ENCODE measurements at places on chromosomes 11 and 22.

DNA sequence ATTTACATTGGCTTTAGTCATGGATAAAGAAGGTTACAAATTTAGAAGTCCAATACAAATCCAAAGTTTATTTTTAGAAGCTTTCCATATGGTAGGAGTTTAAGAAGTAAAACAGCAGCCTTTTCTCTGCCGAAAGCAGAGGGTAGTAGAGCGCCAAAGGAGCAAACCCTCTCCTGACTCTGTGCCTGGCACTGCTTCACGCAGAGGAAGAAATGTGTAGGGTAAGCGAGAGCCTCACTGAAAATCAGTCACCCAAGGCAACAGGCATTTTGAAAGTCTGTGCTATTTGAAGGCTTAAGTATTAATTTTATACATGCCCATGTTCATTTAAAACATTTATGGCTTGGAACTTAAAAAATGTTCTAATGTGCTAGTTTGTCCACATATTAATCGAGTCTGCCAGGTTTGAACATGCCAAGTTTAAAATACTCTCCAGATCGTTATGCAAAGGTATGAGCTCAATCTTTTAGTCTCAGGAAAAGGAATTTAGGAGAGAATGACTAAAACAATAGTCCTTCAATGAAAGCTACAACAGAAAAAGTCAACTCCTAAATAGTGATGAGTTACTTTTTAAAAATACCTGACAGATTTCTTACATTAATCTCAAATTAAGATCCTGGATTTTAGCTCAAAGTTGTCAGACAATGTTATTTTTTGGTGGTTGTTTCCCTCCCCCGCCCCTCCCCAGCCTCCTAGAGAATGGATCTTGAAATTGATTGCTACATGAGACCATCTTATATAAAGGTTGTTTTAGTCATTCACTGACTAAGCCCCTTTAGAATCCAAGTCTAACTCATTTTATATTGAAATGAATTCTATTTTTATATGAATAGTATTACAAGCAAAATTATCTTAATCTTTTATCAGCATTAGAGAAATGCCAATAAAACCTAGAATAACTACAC, 38.7 kb downstream of the MRTFA start:
- DNase-seq, result no peak

- no peak for DNase-seq
Observed at GRCh38 chr11:11769782-11770181, 72.0 kb upstream of the USP47 start.

- no peak for DNase-seq
Observed at GRCh38 chr11:15697437-15698236, 582.9 kb downstream of the INSC start.

DNA sequence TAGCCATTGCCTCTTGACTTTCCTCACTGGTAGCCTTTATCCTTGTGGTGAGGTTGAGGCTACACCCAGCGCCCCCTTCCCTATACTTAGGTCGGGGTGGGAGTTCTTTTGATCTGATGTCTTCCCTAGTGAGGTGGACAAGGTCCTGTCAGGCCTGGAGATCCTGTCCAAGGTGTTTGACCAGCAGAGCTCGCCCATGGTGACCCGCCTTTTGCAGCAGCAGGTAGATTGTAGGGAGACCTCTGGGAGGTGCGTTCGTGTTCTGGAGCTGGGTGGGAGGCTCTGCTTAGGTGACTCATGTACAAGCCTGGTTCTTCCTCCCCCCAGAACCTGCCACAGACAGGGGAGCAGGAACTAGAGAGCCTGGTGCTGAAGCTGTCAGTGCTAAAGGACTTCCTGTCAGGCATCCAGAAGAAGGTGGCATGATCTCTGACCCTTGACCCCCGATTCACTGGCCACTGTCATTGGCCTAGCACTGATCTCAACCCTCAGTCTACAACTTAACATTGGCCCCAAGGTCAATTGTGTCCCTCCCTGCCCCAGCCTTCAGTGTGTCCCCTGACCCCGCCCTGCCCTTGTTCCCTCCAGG, 4.9 kb downstream of the INPPL1 start:
- DNase-seq, result no peak

DNA sequence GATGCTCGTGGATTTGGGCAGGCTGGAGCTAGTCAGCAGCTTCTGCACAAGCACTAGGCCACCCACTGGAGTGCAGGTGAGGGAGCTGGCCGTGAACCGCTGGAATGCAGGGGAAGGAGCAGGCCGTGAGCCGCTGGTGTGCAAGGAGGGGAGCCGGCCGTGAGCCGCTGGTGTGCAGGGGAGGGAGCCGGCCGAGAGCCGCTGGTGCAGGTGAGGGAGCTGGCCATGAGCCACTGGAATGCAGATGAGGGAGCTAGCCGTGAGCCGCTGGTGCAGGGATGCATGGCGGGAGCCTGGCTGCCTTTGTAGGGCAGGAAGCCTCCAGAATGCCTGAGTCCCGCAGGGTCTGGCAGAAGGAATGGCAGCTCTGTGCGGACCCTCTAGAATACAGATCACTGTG, 4220.0 kb upstream of the OR11H1 start:
- no peak for DNase-seq

DNA sequence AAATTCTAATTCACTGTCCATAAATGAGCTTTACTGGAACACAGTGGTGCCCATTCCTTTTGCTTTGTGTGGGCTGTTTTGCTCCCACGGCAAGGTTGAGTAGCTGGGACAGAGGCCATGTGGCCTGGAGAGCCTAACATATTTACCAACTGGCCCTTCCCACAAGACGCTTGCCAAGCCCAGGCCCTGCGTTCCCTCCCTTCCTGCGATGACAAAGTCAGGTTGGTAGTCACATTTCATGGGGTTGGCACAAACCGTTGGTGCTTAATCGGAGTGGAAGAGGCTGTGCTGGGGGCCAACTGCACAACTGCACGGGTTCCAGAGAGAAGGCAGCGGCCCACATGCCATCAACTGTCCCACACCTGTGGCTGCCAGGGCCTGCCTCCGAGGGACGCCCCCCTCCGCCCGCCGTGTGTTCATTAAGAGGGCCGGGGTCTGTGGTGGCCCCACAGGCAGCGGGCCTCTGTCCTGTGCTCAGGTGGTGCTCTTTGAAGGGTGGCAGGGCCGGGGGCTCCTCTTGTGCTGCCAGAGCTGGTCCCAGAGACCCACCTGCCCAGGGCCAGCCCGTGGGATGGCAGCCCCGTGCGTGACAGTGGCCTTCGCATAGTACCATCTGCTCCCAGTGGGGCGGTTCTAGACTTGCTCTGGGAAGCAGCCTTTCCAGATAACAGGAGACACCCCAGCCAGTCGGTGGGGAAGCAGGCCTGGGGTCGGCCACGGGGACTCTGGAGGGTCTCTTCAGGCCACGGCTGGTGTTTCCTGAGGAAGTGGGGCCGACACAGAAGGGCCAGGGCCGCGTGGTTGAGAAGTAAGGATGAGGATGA, 81.5 kb upstream of the CLDN5 start:
- DNase-seq, result no peak

- DNase-seq, result no peak
Observed at GRCh38 chr11:134019500-134019899, 49.4 kb upstream of the JAM3 start.

- DNase-seq, result no peak
Observed at GRCh38 chr11:9396752-9397151, 12.3 kb downstream of the IPO7 start.

DNA sequence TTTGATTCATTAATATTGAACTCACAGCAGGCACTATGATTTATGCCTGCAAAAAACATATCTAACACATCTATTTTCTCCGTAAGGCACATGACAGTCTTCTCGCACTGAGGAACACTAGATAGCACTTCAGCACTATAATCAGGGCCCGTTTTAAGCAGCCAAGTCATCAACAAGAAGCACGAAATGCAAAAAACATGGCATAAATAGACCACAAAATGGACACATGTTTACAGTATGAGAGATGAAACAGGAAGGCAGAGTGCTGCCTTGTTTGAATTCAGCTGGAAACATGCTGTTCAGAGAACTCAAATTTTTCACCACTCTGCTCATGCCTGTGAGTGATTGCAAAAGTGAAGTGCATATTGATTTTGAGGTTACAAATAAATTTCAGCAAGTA, 205.8 kb upstream of the PDGFD start:
- DNase-seq, result no peak

DNA sequence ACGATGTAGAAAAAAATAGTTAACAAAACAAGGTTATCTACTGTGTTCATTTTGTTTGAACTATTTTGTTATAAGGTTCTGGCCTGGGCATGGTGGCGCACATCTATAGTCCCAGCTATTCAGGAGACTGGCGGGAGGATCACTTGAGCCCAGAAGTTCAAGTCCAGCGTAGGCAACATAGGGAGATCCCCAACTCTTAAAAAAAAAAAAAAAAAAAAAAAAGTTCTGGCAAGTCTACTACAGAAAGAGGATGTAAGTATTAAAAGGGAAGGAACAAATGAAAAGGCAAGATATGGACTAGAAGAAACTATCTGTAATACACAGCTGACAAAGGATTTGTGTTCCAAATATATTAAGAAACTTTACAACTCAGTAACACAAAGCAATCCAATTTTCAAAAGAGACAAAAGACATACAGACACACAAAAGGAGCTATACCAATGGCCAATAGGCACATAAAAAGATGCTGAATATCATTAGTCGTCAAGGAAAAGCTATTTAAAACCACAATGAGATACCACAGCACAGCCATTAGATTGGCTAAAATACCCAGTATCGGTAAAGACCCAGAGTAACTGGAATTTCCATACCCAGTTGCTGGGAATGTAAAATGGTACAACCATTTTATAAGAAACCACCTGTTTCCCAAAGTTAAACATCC, 27.4 kb downstream of the RRAS2 start:
- no peak for DNase-seq

DNA sequence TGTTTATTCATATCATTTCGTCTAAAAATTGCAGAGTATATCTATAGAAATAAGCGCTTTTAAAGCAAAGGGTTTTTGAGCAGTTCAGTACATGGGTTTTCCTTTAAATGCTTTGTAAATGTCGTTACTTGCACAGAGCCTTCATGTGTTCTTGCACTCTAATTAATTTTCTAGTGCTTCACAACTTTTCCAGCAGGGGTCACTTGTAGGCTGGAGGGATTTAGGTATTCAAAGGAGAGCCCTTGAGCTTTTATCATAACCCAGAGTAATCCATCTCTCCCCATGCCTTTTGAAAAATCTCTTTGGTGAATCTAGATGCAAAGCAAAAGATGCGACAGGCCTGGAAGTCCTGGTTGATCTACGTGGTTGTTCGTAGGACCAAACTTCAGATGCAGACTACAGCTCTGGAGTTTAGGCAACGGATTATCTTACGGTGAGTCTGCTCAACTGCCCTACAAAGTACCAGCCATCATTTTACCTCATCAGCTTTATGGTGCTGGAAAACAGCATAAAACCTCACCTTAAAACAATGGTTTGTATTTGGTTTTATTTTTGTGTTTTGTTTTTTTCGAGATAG, 60.4 kb downstream of the SFI1 start:
- DNase-seq, result peak; percentile 24

- peak; percentile 86 for DNase-seq
Observed at GRCh38 chr11:62508336-62509058, 38.1 kb downstream of the AHNAK start.

DNA sequence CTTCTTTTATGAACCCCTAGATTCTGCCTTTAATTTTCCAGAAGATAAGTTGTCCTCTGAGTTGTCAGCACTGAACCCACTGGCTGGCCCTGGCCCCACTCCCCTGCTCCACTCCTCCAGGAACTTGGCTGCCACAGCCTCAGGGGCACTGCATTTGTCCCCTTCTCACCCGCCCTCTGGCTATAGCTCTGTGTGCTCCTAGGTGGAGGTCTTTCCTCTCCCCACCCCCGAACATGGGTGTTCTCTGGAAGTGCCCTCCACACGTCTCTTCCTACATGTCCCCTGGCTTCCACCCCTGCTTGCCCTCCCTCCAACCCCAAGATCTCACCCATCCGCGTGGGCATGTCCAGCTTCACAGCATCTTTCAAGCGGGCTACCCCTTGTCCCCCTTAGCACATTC, 137.7 kb upstream of the TEAD1 start:
- no peak for DNase-seq

GRCh38 chr11:126111458-126112116, 48.9 kb upstream of the CDON start:
- peak; percentile 15 for DNase-seq

DNA sequence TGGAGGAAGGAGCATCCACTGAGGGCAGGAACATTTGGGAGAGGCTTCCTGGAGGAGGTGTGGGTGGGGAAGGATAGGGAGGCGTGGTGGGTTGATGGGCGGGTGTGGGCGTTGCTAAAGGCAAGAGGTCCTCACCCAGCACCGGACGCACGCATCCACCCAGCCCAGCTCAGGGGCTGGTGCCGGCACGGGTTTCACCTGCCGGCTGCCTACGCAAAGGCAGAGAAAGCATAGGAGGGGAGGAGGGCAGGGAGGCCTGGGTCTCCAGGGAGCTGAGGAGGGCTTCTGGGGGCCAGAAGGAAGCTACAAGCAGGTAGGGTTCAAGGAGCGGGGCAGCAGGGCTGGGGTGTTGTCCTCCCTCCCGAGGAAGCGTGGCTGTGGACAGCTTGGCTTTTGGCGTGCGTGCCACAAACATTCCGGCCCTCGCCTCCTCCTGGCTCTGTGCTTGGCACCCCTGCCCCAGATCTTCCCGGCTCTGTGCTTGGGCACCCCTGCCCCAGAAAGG, 7.8 kb downstream of the SSH3 start:
- DNase-seq, result no peak

DNA sequence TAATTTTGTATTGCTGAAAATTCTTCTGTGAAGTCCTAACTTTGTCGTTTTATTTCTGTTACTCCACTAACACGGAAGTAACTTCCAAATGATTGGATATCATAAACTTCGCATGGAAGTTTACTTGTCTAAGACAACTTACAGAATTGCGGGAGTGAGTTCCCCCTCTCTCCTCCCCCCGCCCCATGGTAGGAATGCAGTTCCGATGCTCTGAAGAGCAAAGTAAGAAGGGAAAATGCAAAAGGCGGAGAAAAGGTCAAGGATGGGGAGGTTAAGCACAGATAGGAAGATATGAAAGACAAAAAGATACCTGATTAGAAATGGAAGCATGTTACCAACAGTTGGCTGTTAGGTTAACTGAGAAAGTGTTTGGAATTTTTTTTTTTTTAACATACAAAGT, 1.3 kb downstream of the EIF3M start:
- no peak for DNase-seq

GRCh38 chr11:34192481-34193401, 87.3 kb downstream of the NAT10 start:
- DNase-seq, result no peak

DNA sequence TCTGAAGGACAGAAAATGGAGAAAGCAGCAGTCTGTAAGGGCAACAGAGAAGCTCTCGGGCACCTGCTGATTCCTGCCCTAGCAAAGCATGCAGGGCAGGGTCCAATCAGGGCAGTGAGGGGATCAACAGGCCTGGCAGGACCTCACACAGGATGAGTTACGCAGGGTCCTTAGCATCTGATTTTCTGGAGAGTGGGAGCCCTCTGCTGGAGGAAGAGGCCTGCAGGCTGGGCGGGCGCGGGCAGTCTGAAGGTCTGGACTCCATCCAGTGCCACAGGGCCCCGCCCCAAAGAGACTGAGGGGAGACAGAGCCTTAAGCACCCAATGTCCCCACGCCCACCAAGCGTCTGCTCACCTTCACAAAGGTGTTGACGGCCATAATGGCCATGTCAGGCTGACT, 28.9 kb downstream of the AP1B1 start:
- DNase-seq, result peak; percentile 56

DNA sequence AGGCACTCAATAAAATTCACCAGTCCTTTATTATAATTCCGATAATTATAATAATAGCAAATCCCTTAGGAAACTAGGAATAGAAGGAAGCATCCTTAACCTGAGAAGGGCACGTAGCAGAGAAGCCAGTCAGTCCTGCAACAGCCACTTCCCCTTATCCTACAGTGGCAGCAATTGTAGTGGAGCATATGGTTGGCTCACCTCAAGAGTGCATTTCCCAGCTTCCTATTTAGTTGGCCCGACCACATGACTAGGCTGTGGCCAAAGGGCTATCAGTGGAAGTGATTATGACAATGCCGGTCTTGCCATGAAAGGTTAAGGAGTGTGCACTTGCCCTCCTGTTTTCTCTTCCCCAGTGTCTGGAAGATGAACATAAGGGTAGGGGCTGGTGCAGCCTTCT, 27.0 kb downstream of the TESMIN start:
- no peak for DNase-seq
